Fibroblast of lung (primary cell): ENCODE measurements at places on chromosomes 3 and 15. TPM values are rescaled to one million over a fixed set of nuclear protein-coding genes. Genes with fewer than 3 reads are reported as not detected.

CCDC80 gene
- 153 and 366 TPM in 2 replicates for total RNA-seq

PLSCR5 gene
- not detected in 2 replicates for total RNA-seq

OSTN gene
- 2.6 and 31.9 TPM in 2 replicates for total RNA-seq

RTP3 gene
- not detected in 2 replicates for total RNA-seq

CEP97 gene
- total RNA-seq: 10.1 and 10.8 TPM in 2 replicates

LNP1 gene
- 3.1 and 4.1 TPM in 2 replicates for total RNA-seq

PCOLCE2 gene
- 6.7 and 26.3 TPM in 2 replicates for total RNA-seq

SMAD6 gene
- total RNA-seq: 8.7 and 8.9 TPM in 2 replicates

IL20RB gene
- 0.51 and 3.0 TPM in 2 replicates for total RNA-seq

THAP10 gene
- 2.3 and 5.0 TPM in 2 replicates for total RNA-seq

COL6A5 gene
- under 0.01 and 0.66 TPM in 2 replicates for total RNA-seq

CLRN1 gene
- total RNA-seq: not detected in 2 replicates

CHRM5 gene
- not detected in 2 replicates for total RNA-seq

CEMIP gene
- 324 and 946 TPM in 2 replicates for total RNA-seq

PAK6 gene
- total RNA-seq: under 0.01 TPM in 1 of 2 replicates, not detected in the other

CFAP91 gene
- total RNA-seq: 0.17 and 0.77 TPM in 2 replicates

DHX36 gene
- 39.8 and 55.2 TPM in 2 replicates for total RNA-seq

GAP43 gene
- total RNA-seq: under 0.01 and 0.17 TPM in 2 replicates

LRRC49 gene
- total RNA-seq: 20.5 and 31.5 TPM in 2 replicates

VPS39 gene
- total RNA-seq: 45.5 and 55.5 TPM in 2 replicates

EEF1AKMT4 gene
- 1.2 and 2.3 TPM in 2 replicates for total RNA-seq
